ENCODE measurements at places on chromosomes 4 and X. TPM values are rescaled to one million over a fixed set of nuclear protein-coding genes. Genes with fewer than 3 reads are reported as not detected.

ADGRG4 gene
- polyA plus RNA-seq, result 0.03 TPM

GRCh38 chr4:86653237-86653865 is 59.2 kb downstream of the PTPN13 start:
- no peak for DNase-seq

GRCh38 chr4:129314781-129315180 is 218.8 kb downstream of the C4orf33 start:
- no peak for DNase-seq

- no peak for DNase-seq
Measured at GRCh38 chrX:40104985-40105834, 7.5 kb upstream of the BCOR start.

TKTL2 gene
- polyA plus RNA-seq, result not detected

DNA sequence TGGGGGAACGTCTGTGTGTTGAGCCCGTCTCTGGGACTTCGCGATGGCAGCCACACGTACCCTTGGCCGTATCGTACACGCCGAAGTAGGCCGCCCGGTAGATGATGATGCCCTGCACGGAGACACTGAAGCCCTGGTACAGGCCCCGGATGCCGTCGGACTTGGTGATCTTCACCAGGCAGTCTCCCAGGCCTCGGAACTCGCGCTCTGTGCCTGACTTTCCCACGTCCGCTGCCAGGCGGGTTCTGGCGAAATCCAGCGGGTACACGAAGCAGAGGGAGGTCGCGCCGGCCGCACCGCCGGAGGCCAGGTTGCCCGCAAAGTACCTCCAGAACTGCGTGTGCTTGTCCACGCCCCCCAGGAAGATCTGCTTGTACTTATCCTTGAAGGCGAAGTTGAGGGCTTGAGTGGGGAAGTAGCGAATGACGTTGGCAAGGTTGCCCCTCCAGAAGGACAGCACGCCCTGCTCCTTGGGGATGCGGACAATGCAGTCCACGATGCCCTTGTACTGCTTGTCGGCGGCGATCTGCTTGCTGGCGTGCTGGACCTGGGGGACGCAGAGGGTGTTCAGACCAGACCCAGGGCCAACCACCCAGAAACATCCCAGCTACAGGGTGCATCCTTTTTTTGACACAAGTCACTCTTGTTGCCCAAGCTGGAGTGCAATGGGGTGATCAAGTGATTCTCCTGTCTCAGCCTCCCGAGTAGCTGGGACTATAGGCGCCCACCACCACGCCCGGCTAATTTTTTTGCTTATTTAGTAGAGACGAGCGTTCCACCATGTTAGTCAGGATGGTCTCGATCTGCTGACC is 2.5 kb downstream of the SLC25A6 start:
- no peak for DNase-seq

- no peak for DNase-seq
Measured at GRCh38 chrX:72604705-72605104, 32.1 kb upstream of the HDAC8 start.

PARM1 gene
- 70.0 TPM for polyA plus RNA-seq

PCDH10 gene
- polyA plus RNA-seq, result 0.34 TPM

DNA sequence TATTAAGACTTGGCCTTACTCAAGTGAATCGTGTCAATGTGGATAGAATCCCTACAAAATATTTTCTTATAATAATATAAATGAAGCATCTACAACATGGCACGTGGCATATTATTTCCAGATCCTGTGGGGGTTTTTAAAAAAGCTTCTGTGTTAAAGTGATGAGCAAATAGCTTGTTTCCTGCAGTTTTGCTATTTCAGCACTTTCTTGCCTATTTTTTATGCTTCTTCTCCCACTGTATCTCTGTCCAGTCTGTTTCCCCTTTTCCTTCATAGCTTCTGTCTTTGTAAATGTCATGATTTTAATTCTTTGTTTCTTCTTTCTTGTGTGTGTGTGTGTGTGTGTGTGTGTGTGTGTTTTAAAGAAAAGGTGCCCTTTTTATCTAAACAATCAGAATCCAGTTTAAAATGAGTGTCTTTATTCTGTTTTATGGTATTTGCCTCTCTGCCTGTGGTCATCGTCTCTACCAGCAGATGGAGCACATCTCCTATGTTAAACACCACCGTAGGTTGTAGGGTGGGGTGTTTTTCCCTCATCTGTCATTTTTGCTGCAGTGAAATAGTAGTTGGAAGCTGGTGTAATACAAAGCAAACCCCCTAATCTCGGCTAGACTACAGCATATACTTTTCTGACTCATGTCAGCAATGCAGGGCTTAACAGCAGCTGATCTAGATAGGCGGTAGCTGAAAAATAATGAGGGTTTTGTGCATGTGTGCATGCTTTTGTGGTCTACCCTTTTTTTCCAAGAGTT is 33.1 kb downstream of the FTHL17 start:
- DNase-seq, result peak; percentile 55

GRCh38 chr4:77451530-77451929 is 154.1 kb upstream of the CXCL13 start:
- DNase-seq, result no peak

DNA sequence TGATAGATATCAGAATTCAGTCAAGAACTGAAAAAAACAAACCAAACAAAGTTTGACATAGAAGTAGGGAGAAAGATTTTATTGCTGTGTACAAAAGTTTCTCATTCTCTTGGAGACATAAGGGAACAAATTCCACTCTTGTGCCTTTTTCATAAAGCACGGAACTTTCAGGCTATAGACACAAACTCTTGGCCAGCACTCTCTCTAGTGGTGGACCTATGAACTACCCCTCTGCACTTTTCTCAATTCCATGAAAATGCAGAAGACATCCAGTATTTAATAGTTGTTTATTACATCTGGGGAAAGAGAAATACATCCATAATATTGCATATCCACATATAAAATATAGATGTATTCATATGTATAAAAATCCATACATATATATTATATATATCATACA is 291.6 kb upstream of the HS3ST1 start:
- DNase-seq, result no peak

GPRASP1 gene
- polyA plus RNA-seq, result 13.9 TPM

DNA sequence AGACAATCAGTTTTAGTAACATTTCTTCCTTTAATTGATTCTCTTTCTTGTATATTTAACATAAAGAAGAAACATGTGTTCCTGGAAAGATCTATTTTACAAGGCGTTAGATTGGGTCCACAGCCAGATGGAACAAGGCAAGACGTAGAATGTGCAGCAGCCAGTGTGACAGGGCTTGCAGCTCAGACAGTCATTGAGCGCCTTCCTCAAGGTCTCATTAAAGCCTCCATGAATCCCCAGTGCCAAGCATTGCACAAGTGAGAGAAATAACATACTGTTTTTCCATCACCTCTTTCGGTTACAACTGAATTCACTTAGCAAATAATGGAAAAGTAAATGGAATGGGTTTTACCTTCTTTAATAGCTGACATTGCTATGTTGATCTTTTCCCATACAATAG is 292.5 kb downstream of the USP46 start:
- peak; percentile 72 for DNase-seq

STAP1 gene
- 0.42 TPM for polyA plus RNA-seq

RAB40A gene
- polyA plus RNA-seq, result 0.69 TPM

DNA sequence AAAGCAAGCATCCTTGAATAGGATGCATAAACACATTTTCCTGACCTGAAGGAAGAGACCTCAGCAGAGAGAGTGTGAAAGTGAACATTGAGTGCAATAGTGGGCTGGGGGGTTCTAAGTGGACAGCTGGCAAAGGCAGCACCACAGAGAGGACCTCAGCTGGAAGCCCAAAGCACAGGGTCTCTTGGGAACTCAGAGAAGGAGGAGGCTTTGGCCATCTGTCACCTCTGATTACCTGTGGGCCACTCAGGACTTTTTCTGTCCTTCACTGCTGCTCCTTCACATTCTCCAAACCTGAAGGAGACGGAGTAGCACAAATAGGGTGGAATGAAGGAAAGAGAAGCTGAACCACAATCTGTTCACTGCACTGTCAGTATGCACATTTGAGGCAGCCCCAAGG is 37.9 kb upstream of the FAT4 start:
- no peak for DNase-seq

MAGEA4 gene
- polyA plus RNA-seq, result not detected

- DNase-seq, result no peak
Measured at GRCh38 chrX:77076896-77077295, 370.3 kb upstream of the FGF16 start.

DNA sequence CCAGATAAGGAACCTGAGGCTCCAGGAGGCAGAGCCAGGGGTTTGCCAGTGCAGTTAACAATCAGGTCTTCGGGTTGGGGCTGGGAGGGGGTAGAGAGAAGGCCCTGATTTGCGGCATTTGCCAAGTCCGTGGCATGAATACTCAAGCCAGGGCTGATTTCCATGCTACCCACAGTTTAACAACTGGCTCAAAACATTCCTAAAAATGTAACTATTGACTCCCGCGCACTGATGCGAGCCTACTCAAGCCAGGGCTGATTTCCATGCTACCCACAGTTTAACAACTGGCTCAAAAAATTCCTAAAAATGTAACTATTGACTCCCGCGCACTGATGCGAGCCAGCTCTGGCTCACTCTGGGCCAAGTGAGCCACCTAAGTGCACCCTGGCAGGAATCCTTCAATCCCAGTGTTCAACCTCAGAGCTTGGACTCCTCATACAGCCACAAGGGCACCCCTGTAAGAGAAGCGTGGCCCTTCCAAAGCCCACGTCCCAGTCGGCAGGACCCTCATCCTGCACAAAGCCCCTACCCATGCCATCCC is 75.6 kb downstream of the PPP2R2C start:
- DNase-seq, result no peak
